Pons (tissue), 1 donor: ENCODE measurements at places on chromosomes 16 and 17.
A peak's percentile ranks its signal among the peaks of the same experiment; 100 is the strongest.

DNA sequence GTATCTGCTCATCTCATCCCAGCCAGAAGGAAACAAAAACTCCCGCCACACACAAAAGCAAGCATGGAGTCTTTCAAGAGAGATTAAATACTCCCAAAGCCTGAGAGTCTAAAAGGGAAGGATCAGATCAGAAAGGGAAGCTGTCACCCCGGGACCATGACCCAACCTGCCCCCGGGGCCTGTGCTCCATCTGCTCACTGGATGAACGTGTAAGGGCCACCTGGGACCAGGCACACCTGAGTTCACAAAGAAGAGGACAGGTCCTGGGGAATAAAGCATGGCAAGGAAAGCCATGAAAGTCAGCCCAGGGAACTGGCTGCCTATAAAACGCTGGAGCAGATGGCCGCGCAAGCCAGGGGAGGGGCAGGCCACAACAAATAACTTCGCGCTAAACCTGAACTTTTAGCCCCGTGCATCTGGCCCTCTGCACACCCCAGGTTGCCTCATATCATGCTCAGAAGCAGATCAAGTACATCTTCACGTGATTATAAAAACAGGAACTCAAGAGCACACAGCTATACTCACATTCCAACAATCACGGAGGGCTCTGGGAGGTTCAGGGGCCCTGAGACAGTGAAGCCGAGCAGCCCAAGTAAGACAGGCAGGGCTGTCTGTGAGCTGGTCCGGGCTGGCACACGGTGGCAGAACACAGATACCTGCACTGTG lies 3.4 kb downstream of the TMEM11 start:
- no peak for DNase-seq

GRCh38 chr16:9365370-9365728 lies 273.9 kb downstream of the HAPSTR1 start:
- peak; percentile 89 for DNase-seq

DNA sequence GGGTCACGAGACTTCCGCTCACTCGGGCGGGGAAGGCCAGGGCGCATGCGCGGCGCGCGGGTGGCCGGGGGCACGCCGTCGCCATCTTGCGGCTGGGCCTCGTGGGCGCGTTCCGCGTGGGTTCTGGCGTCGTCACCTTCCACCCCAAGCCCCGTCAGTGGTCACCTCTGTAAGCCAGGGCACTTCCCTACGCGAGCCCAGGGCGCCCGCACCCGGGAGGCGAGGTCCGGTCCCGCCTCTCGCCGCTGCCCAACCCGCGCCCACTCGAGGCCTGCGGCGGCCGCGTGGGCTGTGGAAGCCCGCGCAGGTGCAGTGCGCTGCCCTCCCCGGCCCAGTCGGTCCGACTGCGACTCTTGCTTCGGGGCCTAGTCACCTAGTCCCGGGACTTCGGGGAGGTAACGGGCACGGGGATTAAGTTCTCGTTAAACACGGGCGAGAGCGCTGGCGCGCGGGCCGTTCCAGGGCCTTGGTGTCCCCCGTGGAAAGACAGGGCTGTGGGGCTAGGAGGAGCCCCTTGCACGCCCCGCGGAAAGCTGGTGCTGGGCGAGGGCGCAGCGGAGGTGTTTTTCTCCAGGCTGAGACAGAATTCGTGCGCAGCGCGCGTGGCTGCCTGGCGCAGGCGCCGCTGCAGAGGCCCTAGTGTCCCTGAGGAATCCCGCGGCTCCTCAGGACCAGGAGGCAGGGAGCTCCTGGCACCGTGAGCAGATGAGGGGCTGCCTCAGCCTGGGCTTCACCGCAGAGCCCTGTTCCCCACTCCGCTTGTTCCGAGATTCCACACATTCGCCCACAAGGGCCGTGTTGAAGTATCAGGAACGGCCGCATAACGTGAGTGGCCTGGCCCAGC lies 472 bp upstream of the ARHGDIA start:
- peak; percentile 74 for DNase-seq

- no peak for DNase-seq
Measured at GRCh38 chr17:78107457-78107856, 21.1 kb downstream of the TMC6 start.

GRCh38 chr17:34051046-34051445 lies 204.0 kb upstream of the CCL2 start:
- no peak for DNase-seq

DNA sequence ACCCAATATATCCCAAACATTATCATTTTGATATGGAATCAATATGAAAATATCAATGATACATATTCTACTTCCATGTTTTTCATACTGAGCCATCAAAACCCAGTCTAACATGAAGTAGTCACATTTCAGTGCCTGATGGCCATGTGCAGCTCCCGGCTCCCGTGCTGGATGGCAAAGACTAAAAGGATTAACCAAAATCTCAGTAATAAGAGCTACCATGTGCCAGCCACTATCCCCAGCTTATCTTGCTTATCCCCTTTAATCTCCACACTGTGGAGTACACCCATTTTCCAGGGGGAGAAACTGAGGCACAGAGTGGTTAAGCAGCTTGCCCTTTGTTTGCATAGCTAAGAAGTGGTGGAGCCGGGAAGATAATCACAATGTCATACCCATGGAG lies 9.2 kb downstream of the CD300LG start:
- no peak for DNase-seq

GRCh38 chr17:13492737-13493122 lies 109.0 kb downstream of the HS3ST3A1 start:
- no peak for DNase-seq

DNA sequence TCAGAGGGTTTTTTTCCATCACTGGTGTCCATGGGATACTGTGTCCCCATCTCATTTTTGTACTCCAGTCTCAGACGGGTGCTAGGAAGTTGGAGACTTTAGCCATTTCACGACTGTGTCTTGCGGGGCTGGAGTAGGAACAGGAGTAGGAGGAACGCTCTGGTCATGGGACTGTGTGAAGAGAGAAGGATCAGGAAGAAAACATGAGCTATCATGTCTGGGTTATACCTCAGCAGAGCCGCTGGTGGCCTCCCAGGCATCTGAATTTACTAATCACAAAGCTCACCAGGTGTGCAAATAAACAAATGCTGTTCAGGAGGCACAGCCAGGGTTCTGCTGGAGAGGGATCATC lies 225.4 kb downstream of the SEC14L1 start:
- DNase-seq, result no peak

- DNase-seq, result peak; percentile 17
Measured at GRCh38 chr16:49788572-49788971, 67.3 kb downstream of the ZNF423 start.

GRCh38 chr16:81711657-81712319 lies 67.3 kb upstream of the PLCG2 start:
- DNase-seq, result no peak

- DNase-seq, result no peak
Measured at GRCh38 chr17:47803751-47804150, 17.8 kb downstream of the OSBPL7 start.

DNA sequence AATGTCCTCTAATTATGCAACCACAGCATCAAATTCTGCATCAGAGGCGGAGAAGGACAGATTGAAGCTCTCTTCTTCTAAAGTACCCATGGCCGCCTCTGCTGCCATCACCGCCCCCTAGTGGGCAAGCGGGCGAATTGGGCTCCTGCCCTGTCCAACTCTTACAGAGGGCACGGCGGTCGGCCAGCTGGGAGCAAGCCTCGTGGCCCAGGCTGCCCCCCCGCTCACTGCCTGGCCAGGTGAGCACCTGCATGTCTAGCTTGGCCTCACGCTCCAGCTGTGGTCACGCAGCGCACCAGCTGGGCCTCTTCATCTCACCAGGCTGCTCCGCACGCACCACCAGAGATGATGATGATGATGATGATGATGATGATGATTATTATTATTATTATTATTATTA lies 146.1 kb upstream of the TOM1L1 start:
- no peak for DNase-seq

- no peak for DNase-seq
Measured at GRCh38 chr16:73131156-73131862, 83.4 kb upstream of the ZFHX3 start.

DNA sequence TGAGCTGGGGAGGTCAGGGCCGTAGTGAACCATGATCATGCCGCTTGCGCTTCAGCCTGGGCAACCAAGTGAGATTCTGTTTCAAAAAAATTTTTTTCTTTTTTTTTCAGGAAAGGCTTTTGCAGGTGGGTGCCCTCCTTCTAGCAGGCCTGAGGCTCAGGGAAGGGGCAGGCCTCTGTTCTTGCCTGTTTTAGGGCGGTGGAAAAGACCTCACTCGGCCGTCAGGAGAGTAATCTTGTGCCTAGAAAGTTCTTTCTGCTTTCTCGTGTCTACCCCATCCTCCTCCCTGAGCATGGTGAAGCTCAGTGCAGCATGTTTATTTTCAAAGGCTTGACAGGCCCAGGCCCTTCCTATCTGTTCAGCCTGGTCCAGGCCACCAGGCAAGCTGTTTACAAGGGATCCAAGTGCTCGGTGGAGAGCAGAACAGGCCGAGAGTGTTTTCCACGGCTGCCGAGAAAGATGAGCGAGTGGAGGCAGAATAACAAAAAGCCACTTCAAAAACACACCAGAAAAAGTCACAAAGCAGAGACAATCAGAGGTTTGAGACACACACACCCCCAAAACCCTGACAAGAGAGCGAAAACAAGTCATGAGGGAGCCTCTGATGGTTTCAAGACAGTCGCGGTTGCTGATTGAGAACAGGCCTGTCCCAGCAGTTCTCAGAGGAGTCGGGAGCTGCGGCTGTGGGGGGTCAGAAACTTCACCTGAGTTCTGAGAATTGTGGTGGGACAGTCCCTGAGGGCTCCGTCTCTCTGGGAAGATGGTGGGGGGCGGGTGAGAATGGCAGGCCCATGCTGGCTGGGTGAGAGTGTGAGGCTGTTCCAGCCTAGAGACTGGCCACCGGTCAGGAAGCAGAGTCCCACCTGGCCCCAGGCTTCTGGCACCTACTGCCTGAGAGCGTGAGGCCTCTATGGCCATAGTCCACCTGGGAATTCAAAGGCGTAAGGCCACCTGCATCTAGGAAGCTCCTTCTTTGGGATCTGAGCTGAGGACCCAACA lies 37.5 kb upstream of the CCR7 start:
- DNase-seq, result no peak

- no peak for DNase-seq
Measured at GRCh38 chr16:79165079-79165478, 435.5 kb downstream of the MAF start.

GRCh38 chr16:35409503-35409902 lies 1950.1 kb downstream of the TP53TG3F start:
- DNase-seq, result no peak

GRCh38 chr17:58421711-58422110 lies 4.4 kb upstream of the RNF43 start:
- no peak for DNase-seq

- peak; percentile 38 for DNase-seq
Measured at GRCh38 chr16:87635541-87636049, 33.3 kb downstream of the JPH3 start.

DNA sequence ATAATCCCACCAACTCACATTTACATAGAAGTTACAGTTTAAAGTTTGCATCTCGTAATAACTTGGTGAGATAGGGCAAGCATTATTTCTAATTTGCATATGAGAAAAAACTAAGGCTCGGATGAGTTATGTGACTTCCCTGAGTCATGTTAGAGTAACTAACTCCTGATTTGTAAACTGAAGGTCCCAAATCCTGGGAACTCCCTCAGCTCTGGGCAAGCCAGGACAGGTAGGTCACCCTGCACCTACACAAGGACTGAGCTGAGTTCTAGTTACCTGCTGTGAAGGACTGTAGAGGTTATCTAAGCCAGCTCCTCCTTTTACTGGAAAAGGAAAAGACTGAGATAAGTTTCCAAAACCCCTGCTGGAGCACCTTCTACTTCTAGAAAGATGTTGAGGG lies 92.1 kb upstream of the HLF start:
- no peak for DNase-seq

DNA sequence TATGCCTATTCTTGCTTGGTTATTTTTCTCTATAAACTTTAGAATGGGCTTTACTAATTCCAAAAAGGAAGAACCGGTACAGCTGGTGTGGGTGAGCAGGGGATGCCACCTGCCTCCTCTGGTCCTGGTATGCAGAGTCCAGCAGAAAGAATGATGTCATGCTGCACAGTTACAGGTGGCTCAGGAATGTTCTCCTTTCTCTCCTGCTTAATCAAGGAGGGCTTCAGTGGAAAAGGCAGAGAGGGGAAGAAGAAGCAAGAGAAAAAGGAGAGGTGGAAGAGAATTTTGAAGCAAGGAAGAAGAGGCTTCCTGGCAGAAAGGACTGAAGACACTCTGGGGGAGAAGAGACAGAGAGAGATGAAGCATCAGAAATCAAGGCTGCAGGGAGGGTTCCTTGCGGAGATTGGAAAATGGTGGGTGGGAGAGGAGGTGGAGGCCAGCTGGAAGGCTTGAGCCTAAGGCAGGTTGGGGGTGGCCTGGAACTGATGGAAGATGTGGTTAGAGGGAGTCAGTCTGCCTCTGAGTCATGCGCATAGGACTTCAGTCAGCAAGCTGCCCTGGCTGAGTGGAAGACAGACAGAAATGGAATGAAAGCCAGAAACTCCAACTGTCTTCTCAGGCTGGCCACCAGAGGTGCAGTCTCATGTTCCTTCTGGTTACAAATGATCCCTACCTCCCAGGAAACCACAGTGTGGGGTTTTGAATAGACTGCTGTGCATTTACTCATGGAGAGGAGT lies 64.6 kb upstream of the CRHR1 start:
- peak; percentile 17 for DNase-seq

DNA sequence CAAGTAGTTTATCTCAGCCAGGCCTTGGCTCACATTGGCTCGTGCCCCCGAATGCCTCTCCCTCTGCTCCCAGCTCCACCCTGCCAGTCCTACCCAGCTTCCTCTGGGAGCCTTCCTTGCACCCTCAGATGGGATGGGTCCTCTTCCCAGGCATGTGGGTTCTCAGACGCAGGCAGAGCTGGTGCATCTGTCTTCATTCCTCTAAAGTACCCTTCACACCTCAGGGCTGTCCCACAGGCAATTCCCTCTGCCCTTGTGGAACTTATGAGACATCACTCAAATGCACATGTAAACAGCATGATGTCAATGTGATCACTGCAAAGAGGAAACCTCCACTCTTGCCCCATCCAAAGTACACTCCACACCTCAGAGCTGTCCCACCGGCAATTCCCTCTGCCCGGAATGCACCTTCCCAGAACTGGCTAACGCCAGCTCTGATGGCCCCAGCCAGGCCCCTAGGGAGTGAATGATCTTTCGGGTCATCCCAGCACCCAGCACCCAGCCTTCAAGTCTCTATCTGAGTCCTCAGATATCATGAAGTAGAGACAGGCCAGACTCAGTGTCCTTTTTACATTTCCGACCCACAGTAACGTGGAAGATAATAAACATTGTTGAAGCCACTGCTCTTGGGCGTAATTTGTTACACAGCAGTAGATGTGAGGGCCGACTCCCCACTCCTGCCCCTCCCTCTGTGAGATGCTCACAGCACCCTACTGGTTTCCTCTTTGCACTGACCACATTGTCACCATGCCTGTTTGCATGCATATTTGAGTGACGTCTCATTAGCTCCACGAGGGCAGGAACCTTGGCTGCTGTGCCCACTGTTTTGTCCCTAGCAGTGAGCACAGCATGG lies 85.4 kb downstream of the N4BP1 start:
- no peak for DNase-seq
